ENCODE measurements at places on chromosomes 13 and 19.

GRCh38 chr19:50288954-50289353 lies 40.2 kb downstream of the KCNC3 start:
- DNase-seq, result no peak

DNA sequence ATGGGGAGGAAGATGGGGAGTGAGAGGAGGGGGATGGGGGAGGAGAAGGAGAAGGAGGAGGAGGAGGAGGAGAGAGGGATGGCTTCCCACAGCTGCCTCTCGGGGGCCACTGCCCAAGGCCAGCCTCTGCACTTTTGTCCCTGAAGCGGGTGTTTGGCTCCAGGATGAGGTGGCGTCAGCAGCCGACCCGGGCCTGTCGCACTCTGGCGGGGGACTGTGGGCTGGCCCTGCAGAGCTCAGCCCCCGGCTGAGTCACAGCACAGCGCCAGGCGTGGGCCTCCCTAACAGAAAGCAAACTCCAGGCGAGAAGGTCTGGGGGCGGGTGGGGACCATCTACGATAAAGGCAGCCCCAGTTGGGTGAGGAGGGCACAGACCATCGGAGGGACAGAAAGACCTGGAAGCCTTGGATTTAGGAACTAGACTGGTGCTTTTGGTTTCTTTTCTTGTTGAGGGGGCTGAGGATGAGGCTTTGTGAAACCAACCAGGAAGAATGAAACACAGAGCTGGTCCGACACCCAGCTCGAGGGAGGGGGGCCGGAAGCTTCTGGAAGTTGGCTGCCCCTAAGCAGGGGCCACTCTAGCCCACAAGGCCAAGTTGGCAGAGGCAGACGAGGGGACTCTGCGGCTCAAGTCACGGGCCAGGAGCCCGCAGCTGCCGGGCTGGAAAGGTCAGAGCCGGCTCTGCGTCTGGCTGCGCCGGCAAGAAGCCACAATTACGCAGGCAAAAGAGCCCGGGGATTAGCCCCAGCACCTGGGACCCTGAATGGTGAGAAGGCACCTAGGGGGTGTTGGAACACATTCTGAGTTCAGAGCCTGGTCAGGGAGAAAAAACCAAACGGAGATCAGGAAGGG lies 18.2 kb downstream of the LSM4 start:
- no peak for DNase-seq

GRCh38 chr13:77328819-77329132 lies 1.9 kb upstream of the MYCBP2 start:
- no peak for DNase-seq

DNA sequence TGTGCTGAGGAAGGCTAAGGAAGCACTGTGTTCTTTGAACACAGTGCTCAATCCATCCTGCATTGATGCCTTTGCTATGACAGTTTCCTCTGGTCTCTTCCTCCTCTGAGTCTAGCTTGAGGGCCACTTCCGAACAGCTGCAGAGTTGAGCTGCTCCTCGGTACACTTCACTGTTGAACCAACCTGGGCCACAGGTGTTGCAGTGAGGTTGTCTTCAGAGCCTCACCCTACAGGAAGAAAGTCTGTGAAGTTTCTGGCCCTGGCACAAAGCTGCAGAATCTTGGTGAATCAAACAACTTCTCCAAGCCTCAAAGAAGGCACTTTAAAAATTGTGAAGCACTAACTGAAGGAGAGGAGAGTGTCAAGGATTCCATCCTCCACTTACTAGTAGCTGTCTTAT lies 394.0 kb downstream of the KCNRG start:
- no peak for DNase-seq

DNA sequence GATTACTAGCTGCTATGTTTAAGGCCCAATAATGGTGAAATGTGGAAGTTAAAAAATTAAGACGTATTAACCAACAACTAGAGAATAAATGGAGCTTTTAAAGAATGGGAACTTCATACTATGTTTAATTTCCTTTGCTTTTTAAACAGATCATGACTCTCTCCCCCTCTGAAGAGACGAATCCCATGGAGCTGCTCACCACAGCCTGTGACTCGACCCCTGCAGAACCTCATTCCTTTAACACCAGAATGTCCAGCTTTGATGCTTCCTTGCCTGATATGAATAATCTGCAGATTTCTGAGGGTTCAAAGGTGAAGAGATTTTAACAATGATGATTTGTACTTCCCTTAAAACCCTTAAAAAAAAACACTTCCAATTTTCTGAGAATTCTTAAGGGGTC lies 53.0 kb downstream of the ZAR1L start:
- no peak for DNase-seq

DNA sequence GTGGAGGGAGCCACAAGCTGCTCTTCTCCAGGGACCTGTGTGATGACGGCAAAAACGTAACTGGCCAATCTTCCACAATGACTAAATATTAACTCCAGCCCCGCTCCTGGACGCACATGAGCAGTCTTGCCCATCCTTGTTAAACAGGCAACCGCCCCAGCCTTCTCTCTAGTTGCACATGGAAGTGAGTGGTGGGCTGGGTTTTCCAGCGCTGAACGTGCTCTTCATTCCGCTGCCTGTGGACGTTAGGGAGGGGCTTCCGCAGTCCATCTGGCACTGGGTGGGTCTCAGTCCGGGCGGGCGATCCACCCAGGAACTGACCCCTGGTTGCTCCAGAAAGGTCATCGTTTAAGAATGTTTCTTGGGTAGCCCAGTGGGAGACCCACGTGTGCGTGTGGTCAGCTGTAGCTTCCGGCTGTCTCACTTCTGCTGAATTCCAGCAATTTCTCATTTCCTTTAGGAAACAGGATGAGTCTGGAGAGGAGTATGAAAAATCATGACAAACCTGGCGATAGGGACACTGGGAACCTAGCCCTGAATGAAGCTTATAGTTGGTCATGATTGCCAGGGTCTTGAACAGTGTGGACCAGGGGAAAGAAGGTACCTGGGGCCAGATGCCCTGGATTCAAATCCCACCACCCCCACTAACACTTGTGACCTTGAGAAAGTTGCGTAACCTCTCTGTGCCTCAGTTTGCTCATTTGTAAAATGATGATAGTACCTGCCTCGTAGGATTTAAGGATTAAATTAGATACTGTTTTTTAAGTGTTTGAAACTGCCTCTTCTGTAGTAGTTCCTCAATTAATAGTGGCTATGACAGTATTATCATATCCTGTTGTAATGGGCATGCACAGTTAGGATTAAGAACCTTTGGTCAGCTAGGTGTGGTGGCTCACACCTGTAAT lies 92.6 kb downstream of the SIPA1L3 start:
- peak; percentile 98 for DNase-seq

GRCh38 chr19:16355293-16356043 lies 30.8 kb downstream of the KLF2 start:
- DNase-seq, result no peak

DNA sequence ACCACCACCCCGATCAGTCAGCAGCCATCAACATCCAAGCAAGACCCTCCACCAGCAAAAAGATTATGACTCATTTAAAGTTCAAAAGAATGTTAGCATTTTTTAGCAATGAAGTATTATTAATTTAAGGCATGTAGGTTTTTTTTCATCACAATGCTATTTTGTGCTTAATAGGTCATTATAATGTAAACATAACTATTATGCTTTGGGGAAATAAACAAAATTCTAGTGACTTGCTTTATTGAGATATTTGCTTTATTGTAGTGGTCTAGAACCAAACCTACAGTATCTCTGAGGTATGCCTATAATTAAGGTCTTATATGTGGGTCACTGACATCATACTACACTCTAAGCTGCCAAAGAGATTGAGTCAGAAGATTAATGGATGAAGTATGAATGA lies 20.0 kb downstream of the KLF12 start:
- DNase-seq, result no peak

GRCh38 chr13:80547885-80548825 lies 207.2 kb upstream of the SPRY2 start:
- no peak for DNase-seq

DNA sequence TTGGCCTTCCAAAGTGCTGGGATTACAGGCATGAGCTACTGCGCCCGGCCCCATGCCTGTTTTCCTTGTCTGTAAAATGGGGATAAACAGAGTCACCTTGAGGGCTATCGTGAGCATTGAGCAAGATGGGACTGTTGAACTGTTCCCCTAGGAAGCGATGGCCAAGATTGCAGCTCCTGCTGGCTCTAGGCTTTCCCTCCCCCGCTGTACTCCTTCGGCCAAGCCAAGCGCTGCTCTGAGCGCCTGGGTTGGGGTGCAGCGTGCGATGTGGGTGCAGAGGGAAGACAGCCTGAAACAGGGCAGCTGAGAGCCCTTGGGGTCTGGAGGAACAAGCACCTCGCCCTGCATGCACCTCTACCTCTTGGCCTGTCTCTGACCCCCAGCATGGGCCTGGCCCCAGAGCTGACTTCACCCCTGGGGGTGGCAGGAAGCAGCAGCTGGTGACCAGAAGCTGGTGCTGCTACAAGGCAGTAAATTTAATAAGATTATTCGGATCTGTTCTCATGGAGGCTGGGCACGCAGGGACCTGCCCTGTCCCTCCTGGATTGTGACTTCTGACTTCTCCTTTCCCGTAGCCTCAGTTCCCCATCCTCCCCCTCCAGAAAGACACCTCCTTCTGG lies 5.3 kb downstream of the GNG8 start:
- no peak for DNase-seq

GRCh38 chr19:35080613-35081170 lies 34.9 kb upstream of the FXYD3 start:
- no peak for DNase-seq

DNA sequence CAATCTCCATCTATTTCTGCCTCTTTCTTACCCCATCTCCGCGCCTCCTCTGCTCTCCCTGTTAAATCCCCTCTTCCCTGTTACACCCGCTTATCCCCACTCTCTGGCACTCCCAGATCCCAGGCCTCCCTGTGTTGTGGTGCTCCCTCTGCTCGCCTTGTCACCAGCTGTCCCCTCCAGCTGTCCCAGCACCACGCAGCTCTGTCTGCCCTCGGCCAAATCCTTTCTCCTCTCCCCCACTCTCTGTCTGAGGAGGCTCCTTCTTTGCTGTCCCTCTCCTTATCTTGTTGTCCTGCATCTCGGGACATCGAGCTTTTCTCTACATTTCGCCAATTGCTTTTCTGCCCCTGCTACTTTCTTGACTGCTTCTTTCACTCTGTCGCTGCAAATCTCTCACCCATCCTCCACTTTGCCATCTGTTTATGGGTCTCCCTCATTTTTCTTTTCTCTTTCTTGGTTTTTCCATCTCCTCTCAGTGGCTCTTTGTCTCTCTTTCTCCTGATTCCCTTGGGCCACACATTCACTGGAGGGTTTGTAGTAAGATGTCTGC lies 941 bp downstream of the ZNF160 start:
- DNase-seq, result no peak

GRCh38 chr13:29756506-29756905 lies 93.9 kb downstream of the UBL3 start:
- DNase-seq, result peak; percentile 4

DNA sequence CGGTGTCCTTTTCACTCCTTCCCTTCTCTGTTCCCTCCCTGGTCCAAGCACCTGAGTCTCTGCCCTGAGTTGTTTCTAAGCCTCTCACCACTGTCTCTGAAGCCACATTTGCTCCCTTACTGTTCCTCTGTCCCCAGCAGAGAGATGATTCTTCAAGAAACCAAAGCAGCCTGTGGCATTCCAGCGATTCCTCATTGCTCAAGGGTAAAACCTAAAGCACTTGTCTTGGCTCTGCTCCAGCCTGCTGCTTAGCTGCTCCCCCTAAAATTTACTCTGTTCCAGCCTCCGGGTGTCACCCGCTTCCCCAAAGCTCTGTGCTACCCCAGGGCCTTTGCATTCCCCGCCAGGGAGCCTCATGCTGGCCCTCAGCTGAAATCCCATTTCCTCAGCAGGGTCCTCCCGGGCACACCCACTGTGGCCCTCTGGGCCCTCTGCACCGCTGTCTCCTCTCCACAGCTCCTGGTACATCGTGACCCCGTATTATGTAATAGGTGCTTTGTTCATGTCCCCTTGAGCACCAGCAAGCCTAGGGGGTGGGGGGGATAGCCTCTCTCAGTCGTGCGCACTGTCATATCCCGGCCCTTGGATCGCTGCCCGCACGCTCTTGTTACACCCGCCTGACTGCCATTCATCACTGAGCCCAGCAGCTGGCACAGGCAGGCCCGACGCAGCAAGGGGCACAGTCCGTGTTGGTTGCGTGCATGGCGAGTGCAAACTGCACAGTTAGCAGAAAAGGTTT lies 15.8 kb downstream of the TECR start:
- DNase-seq, result no peak

DNA sequence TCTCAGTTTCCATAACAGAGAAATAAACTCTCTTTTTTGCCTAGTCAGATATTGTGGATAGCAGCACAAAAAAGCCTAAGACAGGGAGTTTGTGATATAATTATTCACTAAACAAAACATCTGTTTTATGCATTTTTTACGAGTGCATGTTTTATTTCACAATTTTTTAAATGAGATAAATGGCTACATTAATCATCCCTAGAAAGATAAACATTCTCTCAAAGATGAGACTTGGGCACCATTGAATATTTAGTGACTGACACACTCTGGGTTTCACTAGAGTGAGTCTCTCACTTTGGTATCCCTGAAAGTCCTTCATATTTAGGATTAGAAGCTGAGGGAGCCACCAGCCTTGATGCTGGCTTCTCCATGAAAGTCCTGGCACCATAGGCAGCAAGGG lies 74.3 kb upstream of the LRCH1 start:
- DNase-seq, result no peak

- no peak for DNase-seq
Measured at GRCh38 chr19:21602082-21602658, 96.8 kb downstream of the ZNF429 start.

GRCh38 chr13:52782471-52783448 lies 43.1 kb upstream of the CNMD start:
- no peak for DNase-seq
